ENCODE measurements at places on chromosomes 11 and 22. TPM values are rescaled to one million over a fixed set of nuclear protein-coding genes. Genes with fewer than 3 reads are reported as not detected.

The CARD18 gene
- total RNA-seq: not detected

The CRYBB2 gene
- total RNA-seq: not detected

The UBQLN3 gene
- total RNA-seq: not detected

The HOATZ gene
- not detected for total RNA-seq

The SLC1A2 gene
- total RNA-seq: not detected

The RIBC2 gene
- 0.41 TPM for total RNA-seq

The LDHAL6A gene
- total RNA-seq: not detected

- DNase-seq: no peak
These were observed 56.3 kb downstream of the LRRC74B start for GRCh38 chr22:21101877-21102638.

- DNase-seq: no peak
These were observed 2.7 kb downstream of the PELI3 start for GRCh38 chr11:66469441-66469840.

- no peak for DNase-seq
These were observed 12.1 kb downstream of the HPS4 start for GRCh38 chr22:26471522-26471921.

- DNase-seq: no peak
These were observed at the start of gene SLC6A5 for GRCh38 chr11:20599221-20600019. SLC6A5 (plus strand) TSS chr11:20599608; CDS start chr11:20599673, 65 bp downstream.

DNA sequence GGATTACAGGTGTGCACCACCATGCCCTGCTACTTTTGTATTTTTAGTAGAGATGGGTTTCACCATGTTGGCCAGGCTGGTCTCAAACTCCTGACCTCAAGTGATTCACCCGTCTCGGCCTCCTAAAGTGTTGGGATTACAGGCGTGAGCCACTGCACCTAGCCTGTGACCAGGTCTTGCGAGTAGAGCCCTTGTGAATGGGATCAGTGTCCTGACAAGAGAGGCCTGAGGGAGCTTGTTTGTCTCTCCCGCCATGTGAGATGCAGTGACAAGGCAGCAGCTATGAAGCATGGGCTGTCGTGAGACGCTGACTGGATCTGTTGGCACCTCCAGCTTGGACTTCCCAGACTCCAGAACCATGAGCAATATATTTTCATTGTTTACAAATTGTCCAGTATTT lies 69.3 kb downstream of the LRRC32 start:
- DNase-seq: no peak

DNA sequence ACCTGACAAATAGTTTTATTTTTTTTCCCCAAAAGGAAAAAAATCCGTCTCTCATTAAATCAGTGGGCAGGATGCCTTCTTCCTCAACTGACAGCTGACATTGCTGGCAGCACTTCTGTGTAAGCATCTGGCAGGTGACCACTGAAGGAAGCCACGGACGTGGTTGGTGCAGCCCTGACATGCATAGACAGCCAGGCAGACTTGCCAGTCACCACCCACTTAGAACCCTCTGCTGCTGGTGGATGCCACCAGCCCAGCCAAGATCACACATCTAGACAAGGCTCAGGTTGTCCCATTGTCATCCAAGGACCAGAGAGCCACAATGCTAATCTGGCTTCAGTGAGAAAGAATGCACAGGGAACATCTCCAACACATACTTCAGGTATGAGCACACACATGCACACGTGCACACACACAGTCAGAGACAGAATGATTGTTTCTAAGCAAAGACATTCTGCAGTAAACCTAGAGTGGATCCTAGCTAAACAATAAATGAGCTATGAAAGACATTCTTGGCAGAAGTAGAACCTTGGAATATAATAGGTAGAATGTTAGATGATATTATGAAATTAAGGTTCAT lies 49.8 kb upstream of the BMAL1 start:
- no peak for DNase-seq

DNA sequence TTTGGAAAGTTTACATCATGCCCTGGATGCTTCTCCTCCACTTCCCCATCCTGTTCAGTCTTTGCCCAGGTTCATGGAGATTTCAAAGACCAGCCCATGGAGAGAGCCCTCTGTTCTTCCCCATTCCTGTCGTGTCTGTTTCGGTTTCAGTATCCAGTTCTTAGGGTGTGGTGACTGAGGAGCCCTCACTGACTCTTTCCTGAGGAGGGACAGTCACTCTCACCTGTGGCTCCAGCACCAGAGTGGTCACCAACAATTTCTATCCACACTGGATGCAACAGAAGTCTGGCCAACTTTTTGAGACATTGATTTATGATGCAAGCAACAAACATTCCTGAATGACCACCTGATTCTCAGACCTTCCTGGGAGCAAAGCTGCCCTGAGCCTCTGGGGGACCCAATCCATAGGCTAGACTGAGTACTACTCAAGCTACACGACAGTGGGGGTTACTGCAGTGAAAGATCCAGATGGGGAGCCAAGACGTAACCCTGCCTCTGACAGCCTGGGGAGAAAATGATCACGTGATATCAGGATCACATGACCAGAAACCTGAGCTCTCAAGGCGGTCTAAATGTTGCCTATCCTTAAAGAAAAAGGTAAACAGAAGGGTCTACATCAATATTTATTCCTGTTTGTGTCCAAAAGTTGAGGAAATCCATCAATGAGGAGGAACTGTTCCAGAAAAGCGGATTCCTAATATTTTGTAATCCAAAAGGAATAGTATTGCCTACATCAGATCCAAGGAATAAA lies 76.2 kb upstream of the VPREB1 start:
- no peak for DNase-seq

GRCh38 chr11:107848345-107848744 lies 10.2 kb downstream of the SLC35F2 start:
- no peak for DNase-seq

DNA sequence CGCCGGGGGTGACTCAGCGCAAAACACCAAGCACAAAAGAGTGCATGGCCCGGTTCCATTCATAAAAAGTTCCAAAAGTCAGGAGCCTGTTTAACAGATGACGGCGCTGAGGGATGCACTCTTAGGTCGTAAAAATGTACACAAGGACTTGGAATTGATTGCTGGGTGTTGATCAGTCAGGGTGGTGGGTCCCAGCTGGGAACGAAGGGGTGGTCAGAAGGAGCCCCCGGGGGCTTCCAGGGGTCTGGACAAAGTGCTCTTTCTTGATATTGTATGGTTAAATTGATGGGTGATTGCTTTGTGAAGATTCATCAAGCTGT lies 20.7 kb downstream of the IFITM10 start:
- DNase-seq: no peak

DNA sequence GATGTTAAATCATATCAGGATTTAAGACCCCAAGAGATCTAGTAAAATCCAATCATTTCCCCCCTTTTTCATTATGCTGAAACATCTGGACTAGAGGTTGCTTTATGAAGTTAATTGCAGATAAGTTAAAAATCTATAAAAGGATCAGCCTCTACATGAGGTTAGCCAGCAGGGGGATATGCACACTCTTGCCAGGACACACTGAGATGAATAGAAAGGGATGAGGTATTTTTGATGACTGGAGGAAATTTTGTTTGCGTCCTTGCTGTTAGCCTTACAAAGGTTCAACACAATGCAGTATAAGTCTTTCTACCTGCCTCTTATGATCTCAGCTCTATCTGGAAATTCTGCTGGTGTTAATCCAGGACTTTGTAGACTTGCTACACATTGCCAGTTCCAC lies 1034.3 kb downstream of the LRRC4C start:
- DNase-seq: no peak

DNA sequence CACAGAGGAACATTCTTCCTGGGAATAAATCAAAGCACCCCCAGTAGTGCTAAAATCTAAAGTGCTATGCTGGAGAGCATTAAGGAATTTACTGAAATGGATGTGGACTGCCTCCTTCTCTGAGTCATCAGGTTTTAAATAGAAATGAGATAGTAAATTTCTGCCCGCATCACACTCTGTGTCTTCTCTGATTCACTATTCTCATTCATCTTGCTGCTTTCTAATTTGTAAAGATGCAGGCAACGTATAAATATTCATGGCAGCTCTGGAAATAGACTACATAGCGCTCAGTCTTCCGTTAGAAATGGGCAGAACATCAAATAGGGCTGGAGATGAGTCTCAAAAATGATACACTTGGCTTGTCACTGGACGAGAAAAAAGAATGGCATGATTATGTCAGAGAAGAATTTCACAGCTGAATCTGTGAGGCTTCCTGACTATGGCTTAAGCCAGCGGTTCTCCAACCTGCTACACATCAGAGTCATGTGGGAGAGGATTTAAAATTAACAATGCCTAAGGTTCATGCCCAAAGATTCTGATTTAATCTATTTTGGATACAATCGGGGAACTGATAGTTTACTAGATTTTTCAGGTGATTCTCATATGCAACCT lies 178.2 kb downstream of the LRRC4C start:
- no peak for DNase-seq

- DNase-seq: no peak
These were observed 52.2 kb upstream of the CEP126 start for GRCh38 chr11:101862391-101863233.

DNA sequence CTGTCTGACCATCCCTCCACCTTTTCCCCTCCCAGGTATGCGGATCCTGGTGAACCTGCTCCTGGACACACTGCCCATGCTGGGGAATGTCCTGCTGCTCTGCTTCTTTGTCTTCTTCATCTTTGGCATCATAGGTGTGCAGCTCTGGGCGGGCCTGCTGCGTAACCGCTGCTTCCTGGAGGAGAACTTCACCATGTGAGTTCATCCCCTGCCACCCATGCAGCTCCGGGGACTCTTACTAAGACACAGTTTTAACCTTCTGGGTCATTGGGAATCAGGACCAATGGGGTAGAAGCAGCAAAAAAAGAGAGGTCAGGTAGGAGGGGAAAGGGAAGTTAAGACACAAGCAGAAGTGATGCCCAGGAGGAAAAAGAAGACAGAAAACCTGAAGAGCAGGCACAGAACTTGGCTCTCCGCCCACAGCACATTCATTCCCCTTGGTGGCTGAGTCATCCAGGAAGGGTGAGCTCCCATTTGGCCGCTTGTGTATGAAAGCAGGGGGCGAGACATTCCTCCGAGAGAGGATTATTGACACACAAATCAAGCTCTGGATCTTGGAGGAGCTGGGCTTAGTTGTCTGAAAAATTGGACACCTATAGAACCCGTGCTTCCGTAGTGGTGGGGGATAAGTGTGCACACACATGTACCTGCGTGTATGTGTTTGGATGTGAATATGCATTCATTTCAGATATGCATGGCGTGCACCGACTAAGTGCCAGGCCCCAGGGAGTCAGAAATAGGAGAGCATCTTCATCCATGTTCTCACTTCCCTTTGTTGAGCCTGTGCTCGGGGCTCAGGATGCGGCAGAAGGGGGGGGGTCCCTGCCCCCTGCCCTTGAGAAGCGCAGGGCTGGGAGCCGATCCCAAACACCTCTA lies 64.2 kb downstream of the CACNA1I start:
- no peak for DNase-seq

DNA sequence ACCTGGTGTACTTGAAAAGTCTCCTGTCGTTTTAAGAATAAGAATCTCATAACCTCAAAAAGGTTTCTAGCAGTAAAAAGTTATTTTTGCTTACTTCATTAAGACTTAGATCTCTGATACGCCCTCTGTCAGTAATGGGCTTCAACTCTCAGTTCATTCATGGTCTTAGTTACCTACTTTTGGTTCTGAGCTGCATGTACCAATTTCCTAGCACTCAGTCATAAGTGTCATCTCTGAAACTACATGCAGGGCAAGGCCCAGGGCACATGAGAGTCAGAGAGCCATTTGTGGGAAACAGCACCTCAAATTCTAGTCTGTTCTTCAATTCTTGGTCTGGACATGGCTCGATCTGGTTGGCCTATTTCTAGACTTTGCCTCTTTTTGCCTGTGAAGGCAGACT lies 838.4 kb downstream of the FAM181B start:
- DNase-seq: no peak

- DNase-seq: no peak
These were observed 3.0 kb upstream of the OR2AT4 start for GRCh38 chr11:75099635-75100034.

- DNase-seq: no peak
These were observed 1.4 kb downstream of the RNF185 start for GRCh38 chr22:31161386-31161785.

DNA sequence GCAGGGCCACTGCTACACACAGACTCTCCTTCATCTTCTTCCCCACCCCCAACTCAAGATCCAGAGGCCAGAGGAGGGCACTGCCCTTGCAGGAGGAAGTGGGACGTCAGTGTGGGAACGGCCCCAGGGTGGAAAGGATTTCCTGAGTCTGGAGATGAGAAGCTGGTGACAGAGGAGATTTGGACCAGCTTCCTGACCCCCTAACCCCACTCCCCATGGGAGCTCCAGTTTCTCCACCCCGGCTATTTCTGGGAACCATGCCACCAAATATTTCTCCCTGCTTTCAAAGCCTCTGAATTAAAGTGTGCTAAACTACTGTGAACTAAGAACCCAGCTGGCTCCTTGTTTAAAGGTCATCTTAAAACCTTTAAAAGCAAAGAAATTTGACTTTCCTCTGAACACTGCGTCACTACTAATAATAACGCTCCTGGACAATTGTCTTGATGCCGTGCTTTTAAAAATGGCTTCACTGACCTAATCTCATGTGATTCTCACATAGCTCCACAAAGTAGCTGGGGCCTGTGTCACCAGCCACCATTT lies 46.6 kb downstream of the CWC15 start:
- DNase-seq: no peak

All from CD4-positive, alpha-beta T cell (primary cell).